ENCODE measurements at places on chromosomes 6 and 20. TPM values are rescaled to one million over a fixed set of nuclear protein-coding genes. Genes with fewer than 3 reads are reported as not detected.

The VAPB gene
- total RNA-seq, result 57.6 TPM

The ULBP1 gene
- total RNA-seq, result 8.8 TPM

The SGK1 gene
- total RNA-seq, result 118 TPM

The HLA-DMB gene
- 0.11 TPM for total RNA-seq

The SMOC2 gene
- 0.93 TPM for total RNA-seq

The HLA-B gene
- total RNA-seq, result 2,082 TPM

The PBOV1 gene
- not detected for total RNA-seq

The FAM135A gene
- total RNA-seq, result 8.4 TPM

The HDGFL1 gene
- not detected for total RNA-seq

The KCNK17 gene
- total RNA-seq, result not detected

The BPI gene
- total RNA-seq, result not detected

The IER3 gene
- 216 TPM for total RNA-seq

The TRIM31 gene
- not detected for total RNA-seq

The TREML1 gene
- total RNA-seq, result not detected

All from astrocyte (in vitro differentiated cells and primary cell).